ENCODE measurements at places on chromosomes 1 and 21.

- DNase-seq = no peak
Measured at GRCh38 chr1:89035080-89035479, 12.4 kb upstream of the GBP3 start.

DNA sequence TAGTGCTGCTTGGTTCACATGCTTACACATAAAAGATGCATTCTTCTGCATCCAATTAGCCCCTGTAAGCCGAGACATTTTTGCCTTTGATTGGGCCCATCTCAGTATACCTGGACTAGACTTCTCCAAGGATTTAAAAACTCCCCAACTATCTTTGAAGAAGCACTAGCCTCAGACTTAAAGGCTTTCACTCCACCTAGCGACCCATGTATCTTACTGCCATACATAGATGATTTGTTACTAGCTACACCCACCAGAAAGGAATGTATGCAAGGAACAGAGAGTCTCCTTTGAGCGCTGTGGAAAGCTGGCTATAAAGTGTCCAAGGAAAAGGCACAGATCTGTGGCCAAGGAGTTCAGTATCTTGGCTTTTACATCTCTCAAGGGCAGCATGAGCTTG, 91.7 kb downstream of the LIPI start:
- no peak for DNase-seq

DNA sequence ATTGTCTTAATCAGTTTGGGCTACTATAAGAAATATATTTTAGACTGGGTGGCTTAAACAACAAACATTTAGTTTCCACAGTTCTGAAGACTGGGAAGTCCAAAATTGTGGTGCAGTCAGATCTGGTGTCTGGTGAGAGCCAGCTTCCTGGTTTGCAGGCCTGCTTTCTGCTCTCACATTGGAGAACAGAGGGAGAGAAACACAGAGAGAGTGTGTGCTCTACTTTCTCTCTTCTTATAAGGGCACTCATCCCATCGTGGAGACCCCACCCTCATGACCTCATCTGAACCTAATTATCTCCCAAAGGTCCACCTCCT, 4.1 kb downstream of the LEPR start:
- no peak for DNase-seq

- DNase-seq = no peak
Measured at GRCh38 chr1:15412175-15412800, 2.6 kb downstream of the EFHD2 start.

- no peak for DNase-seq
Measured at GRCh38 chr1:155103325-155103724, 24.4 kb upstream of the EFNA1 start.

DNA sequence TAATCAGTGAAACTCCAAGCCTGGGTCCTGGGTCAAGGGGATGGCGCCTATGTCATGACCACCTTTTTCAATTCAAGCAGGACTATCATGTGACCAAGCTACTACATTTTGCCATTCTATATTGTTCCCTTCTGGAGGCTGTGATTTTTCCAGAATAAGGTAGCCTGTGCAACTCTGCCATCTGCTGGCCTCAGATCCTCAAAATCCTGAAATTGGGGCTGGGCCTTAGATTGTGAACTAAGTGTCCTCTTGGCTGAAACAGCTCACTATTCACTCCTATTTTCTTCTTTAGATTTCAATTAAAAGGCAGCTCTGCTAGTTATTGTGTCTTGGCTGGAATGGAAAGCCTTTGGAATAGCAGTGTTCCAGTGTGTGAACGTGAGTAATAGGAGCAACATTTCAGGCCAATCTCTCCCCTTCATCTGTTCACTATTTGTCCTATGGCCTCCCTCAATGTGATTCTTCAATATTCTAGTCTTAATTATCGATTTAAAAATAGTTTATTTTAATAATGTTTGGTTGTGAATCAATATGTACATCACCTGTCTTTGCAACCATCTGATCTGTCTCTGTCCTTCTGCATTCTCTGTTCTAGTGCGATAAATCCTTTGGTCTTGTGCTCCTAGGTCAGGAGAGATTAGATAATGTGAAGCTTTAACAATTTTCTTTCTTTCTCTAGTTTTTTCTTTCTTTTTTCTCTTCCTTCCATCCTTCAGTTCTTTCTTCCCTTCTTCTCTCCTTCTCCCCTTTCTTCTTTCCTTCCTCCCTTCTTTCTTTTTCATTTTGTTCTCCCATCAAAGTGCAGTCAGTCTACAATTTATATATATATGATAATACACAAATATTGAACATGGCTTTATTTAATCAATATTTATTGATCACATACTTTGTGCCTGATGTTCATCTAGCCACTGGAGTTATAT, 69.8 kb downstream of the CR1 start:
- DNase-seq = peak; percentile 18

DNA sequence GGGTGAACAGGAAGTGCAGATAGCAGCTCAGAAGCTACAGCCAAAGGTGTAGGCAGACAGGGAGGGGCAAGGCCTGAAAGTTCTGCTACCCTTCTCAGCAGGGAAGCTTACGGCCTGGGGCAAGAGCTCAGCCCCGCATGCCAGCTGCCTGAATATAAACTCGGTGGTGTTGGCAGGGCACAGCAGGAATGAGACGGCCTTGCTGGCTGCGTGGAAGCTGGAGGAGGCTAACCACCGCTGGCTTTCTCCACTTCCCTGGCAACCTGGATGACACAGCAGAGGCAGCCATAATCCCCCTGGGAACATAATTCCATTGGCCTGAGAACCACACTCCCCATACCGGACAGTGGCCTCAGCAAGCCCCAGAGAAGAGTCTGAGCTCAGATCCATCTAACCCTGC, 81.9 kb upstream of the PRRC2C start:
- DNase-seq = no peak

DNA sequence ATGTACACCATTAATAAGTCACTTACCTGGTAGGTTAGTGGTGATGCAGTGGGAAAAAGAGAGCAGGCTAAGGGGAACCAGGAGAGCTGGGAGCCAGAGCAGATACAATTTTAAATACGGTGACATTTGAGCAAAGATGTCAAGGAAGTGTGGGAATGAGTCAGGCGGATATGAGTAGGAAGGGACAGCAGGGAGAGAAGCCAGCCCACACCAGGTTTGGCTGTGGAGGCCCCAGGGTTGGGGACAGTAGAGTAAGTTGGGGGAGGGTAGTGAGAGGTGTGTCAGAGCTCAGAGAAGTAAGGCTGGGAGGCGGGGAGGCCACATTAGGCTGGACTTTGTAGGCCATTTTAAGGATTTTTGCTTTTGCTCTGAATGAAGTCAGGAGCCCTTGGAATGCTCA, 482.0 kb downstream of the DISC1 start:
- DNase-seq = no peak

DNA sequence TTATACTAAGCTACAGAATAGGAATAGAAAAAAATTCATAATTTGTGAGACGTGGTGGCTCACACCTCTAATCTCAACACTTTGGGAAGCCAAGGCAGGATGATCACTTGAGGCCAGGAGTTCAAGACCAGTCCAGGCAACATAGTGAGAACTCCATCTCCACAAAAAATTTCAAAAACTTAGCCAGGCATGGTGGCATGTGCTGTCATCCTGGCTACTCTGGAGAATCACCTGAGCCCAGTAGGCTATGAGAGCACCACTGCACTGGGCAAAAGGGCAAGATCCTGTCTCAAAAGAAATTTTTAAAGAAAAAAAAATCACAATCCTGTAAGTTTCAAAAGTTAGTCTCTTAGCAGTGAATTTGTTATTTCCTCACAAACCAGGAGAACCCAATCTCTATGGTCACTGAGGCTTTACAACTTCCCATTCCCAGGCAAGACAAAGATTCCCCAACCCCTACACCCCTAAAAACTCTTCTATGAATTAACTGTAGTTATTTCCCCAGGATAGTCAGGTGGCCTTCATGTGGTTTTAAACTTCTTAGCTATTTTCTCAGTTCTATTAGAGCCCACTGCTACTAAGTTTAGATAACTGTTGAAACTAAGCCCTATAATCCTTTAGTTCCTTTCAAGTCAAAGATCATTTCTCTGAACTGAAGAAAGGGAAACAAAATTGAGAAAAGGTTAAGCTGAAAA, 74.5 kb downstream of the FOXJ3 start:
- no peak for DNase-seq

GRCh38 chr1:16015960-16016901, 1.6 kb downstream of the HSPB7 start:
- no peak for DNase-seq

- no peak for DNase-seq
Measured at GRCh38 chr1:47992720-47993415, 4.3 kb downstream of the TRABD2B start.

DNA sequence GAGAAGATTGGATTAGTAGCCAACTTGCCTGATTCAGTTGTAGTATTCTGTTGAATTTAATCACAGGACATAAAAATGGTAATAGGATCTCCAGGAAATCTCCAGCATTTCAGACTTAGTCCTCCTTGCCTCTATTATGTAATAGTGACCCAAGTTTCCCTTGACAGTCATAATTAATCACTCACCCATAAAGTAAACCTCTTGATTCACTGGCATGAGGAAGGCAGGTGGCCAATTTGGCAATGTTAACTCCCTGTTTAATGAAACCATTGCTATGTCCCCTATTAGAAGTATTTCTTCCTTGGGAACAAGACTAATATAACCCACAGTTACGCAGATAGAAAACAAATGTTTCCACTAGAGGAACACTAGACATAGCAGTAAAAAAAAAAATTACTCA, 604.8 kb upstream of the CXADR start:
- no peak for DNase-seq

GRCh38 chr1:18927082-18927653, 24.8 kb upstream of the ALDH4A1 start:
- no peak for DNase-seq

DNA sequence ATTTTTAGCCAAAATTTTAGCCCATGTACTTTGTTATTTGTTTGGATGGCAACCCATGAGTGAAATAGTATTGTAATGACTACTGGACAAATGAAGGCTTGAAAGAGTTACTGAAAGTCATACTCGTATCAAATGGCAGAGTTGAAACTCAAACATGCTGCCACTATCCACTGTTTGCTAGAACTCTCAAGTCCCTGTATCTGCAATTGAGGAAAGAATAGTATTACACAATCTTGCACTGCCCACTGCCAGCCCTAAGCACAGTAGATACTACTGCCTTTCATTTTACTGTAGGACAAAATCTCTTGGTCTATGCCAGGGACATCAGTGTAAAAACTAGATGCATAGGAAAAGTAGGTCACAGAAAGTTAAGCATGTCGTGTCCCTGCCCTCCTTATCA, 581.1 kb upstream of the PLXNA2 start:
- no peak for DNase-seq

- DNase-seq = no peak
Measured at GRCh38 chr1:118204105-118204504, 19.1 kb upstream of the SPAG17 start.

DNA sequence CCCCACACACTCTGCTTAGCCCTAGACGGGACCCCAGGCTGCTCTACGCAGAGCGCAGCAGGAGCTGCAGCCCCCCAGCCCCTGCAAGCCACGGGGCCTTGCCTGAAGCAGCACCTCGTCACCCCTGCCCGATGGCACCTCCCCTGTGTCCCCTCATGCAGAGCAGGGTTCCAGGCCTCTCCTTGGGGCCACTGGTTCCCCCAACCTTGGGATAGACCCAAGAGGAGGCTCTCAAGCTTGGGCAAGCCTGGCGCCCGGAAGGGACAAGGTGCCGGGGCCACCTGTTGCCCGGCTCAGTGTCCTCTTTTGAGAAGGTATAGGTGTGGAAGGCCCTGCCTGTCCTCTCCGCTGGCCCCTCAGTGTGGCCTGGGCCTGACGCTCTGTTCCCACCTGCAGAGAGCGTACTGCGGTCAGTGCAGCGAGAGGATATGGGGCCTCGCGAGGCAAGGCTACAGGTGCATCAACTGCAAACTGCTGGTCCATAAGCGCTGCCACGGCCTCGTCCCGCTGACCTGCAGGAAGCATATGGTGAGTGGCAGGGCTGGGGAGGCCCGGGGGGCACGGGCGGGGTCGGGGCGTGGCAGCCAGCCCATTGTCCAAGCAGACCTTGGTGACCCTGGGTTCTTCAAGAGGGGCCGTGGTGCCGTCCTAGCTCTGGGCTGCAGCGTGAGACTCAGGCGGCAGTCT, 50.6 kb downstream of the FAAP20 start:
- no peak for DNase-seq

DNA sequence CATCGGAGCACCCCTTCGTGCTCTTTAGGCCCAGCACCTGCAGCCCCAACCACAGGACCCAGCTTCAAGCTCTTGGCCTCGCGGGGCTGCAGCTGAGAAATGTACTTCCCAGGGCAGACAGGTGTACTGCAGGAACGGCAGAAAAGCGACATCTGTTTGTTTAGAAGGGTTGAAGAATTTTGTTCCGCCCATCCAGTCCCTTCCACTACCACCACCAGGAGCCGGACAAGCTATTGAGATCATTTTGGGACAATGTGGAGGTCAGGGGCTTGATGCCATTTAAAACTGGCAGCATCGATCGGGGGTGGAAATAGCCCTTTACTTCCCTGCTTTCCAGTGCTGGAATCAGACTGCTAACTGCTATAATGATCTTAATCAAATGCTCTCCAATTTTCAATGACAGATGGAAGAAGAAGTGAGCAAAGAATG, 1.7 kb downstream of the SERTAD4 start:
- DNase-seq = no peak

DNA sequence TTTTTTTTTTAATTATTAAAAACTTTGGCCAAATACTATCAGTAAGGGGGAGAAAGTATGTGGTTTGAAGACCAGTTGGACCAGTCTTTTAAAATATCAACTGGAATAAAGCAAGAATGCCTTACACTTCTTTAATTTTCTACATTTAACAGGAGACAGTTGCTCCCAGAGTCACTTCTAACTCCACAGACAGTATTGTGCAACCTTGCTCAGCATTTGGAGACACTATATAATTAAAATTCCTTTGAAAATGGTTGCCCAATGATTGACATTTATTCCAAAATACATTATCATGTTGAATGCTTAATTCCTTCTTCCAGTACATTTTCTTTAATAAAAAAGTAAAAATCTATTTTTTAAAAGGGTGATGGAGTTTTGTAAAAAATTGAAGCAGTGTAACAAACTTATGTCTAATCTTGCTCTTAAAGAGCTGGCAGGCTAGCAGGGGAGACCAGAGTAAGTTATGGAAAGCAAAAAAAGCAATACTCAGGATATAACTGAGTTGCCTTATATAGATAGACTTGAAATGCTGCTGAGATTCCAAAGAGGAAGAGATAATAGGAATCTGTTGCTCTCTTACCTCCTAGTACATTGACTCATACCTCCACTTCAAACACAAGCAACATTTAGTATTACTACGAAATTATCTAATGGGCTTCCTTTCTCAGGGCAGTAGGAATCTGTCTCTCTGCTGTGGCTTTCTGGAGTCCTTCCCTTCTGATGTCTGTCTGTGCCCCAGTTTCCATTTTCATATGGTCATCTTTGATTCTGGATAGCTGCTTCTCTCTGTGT, 69.7 kb upstream of the RGL1 start:
- DNase-seq = no peak

All from iPS-NIHi11 (cell line).